Upper lobe of right lung (tissue), 1 donor: ENCODE measurements at places on chromosomes 1 and 21.

- no peak for DNase-seq
These were observed 1.2 kb upstream of the CAP1 start for GRCh38 chr1:40039245-40039756.

DNA sequence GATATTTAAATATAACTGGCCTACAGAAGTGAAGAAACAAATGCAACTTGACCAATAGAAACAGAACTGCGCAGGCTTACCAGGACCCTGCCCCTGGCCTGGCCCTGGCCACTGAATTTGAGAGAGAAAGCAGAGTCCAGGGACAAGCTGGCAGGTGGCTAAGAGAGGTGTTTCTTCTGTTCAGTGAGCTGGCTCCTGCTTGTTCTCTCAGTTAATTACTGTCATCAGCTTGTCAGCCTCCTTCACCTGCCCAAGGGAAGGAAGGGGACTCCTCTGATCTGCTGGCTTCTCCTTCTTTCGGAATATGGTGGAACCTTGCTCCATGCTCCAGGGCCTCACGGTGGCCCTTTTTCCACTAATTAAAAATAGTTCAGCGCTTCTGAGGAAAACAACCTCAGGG is 388.4 kb downstream of the DISC1 start:
- no peak for DNase-seq

DNA sequence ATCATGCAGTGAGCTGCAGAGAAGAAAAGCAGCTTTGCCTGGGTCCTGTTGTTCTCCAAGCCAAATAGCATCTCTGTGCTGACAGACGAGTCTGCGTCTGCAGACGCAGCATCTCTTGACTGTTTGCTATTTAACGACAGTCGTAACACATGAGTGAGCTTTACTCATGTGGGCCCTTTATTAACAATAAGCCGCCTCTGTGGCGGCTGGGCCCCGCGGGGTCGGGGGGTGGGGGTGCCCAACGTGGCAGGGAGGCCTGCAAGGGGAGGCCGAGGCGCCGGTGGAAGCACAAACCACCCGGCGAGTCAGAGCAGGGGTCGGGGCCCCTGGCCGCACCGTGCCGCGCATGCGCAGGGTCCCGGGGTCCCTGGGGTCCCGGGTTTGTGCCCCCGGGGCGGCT is 435.1 kb downstream of the KIF26B start:
- peak; percentile 46 for DNase-seq

GRCh38 chr1:202692959-202693555 is 17.2 kb downstream of the SYT2 start:
- DNase-seq = peak; percentile 67

- no peak for DNase-seq
These were observed 79.0 kb downstream of the APP start for GRCh38 chr21:26091480-26092018.

- DNase-seq = no peak
These were observed 124.2 kb downstream of the LIPI start for GRCh38 chr21:14086553-14086952.

DNA sequence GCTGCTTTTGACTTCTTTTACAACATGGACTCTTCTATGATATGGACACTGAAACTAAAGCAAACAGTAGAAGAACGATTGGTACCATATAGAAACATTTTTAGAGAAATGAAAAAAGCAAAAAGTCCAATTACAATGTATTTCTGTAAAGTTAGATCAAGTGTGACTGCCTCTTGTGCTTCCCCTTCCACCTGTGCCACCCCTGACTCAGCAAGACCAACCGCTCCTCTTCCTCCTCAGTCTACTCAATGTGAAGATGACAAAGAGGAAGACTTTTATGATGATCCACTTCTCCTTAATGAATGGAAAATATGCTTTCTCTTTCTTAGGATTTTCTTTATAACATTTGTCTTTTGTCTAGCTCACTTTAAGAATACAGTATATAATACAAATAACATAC is 66.9 kb downstream of the PHTF1 start:
- no peak for DNase-seq

GRCh38 chr1:165734906-165735305 is 33.8 kb downstream of the TMCO1 start:
- DNase-seq = no peak
